ENCODE measurements at places on chromosomes 3 and 15. TPM values are rescaled to one million over a fixed set of nuclear protein-coding genes. Genes with fewer than 3 reads are reported as not detected.
A peak's percentile ranks its signal among the peaks of the same experiment; 100 is the strongest.

DNA sequence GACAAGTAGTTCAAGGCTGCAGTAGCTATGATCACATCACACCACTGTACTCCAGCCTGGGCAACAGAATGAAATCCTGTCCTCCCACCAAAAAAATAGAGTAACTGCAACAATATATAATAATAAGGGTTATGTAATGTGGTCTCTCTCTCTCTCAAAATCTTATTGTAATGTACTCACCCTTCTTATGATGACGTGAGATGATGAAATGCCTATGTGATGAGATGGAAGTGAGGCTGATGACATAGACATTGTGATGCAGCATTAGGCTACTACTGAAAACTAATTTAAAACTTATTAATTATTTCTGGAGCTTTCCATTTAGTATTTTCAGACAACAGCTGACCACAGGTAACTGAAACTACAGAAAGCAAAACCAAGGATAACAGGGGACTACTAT is 27.4 kb downstream of the TASOR start:
- DNase-seq: no peak

BCHE gene
- 38.3 TPM for total RNA-seq

- DNase-seq: no peak
Measured at GRCh38 chr3:197519801-197520211, 36.0 kb downstream of the BDH1 start.

DNA sequence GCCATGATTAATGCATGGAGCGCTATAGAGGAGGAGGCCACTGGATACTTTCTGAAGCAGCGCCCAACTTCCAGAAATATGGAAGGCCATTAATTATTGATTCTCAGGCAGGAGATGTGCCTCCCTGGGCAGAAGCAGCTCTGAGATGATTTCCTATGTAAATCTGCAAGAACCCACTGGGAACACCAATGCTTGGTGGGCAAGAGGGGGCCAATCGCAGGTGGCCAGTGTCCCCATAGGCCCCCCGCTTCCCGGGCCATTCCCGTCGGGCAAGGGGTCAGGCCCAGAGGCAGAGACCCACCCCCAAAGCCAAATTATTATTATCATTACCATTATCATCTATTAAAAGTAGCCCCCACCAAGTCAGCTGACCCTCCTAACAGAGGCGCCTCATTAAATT is 288.0 kb upstream of the TLE3 start:
- peak; percentile 18 for DNase-seq

GOLGA6B gene
- total RNA-seq: 1.4 TPM

GRCh38 chr15:88655800-88656488 is 17.1 kb downstream of the ISG20 start:
- DNase-seq: no peak

DNA sequence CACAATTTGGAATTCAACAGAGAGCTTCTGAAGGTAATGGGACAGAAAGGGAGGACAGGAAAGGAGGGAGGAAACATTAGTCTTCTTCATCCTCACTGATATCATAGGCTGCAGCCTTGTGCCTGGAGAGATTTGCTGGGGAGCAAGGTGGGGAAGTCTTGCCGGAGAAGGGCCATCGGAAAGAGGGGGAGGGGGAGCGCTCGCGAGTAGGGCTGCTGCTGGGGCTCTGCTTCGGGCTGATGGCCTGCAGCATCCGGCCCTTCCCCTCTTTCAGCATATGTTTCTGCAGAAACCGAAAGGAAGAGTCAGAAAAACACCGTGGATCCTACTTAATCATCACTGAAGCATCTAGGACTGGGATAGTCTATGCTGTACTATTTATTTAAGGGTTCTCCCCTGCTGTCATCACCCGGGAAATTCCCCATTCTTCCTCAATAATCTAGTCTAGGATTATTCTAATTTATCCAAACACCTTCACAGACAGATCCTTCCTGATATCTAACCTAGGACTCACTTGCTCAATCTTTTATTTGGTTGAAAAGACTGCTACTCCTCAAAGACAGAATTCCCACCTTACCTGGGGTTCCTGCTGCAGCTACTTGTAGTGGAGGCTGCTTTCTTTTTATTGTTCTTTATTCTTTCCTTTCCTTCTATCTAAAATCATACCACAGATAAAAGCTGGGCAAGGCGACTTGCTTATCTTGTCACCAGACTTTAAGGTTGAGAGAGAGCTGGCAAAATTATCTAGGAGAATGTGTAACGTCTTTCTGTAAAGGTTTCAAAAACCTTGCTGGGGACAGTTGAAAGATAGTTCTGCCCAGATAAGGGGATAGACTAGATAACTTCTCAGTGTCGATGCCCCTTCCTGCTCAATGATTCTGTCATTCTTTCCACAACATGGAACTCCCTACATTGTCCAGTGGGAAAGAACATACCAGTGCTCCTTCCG is 22.6 kb downstream of the SLC51A start:
- no peak for DNase-seq

- DNase-seq: no peak
Measured at GRCh38 chr3:1375145-1375544, 282.3 kb downstream of the CNTN6 start.

DNA sequence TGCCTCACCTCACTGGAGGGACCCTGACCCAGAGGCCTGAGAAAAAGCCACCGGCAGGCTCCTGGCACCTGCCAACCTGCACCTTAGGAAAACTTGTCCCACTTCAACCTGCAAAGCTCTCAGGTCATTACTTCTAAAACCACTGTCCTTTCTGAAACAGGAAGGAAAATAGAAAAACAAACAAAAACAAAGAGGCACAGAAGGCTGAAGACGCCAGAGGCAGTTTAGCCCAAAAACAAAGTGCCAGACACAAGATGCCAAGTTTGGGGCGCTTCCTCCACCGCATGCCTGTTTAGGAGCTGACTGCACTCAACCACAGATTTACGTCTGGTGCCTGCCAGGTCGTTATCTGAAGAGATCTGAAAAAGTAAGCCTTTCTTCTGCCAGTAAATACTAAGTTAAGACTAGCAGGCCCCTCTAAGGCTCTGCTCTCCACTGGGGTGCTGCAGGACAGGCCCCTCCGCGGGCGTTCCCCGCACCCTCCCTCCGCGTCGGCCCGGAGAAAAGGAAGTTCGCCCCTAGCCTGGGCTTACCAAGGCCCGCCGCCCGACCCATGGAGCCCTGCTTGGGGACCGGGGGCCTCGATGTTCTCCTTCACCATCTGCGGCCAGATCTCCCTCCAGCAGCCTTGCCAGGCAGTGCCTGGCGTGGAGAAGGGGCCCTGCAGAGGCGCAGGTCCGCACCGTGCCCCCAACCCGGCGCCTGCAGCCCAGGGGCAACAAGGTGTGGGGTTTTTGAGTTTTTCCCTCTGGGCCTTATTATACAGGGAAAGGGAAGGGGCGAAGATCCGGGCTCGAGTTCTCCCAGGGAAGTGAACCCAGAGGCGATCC is 1.3 kb downstream of the GOLGA8A start:
- DNase-seq: no peak

FBLN2 gene
- total RNA-seq: 4.8 TPM

GRCh38 chr3:108603691-108604090 is 14.2 kb downstream of the DZIP3 start:
- no peak for DNase-seq

FRMD4B gene
- total RNA-seq: 12.8 TPM

DNA sequence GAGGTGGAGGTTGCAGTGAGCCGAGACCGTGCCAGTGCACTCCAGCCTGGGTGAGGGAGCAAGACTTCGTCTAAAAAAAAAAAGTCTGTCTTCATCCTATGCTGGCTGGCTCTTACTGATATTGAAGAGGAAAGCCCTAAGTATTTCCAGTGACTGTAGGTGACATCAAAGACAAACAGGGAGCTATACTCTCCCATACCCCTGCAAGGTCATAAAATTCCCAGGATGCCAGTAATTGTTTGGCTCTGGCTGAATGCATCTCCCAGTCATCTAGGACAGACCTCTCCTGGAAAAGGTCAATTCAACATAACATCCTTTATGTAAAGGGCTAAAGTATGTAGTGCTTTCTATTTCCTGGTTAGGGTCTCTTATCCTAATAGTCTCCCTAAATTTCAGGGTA is 8.0 kb downstream of the ZBBX start:
- no peak for DNase-seq

DNA sequence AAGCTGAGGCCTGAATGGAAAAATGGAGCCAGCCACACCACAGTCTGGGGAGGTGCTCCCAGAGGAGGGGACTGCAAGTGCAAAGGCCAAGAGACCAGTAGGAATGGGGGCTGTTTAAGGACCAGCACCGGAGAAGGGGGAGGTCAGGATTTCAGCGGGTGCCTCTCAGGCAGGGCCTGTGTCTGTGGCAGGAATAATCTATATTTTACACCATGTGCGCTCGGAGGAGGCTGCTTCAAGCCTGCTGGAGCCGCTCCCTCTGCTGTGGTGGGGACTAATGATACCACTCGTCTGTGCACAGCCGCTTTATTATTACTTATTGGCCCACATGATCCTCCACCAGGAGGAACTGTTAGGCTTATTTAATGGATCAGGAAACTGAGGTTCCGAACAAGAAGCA is 45.3 kb downstream of the TPRA1 start:
- DNase-seq: no peak

WNT7A gene
- total RNA-seq: not detected

MCF2L2 gene
- 0.13 TPM for total RNA-seq

All from left lobe of liver (tissue), 2 donors.